MV-4-11 (cell line): ENCODE measurements at places on chromosomes 16 and 17.
A peak's percentile ranks its signal among the peaks of the same experiment; 100 is the strongest.

GRCh38 chr16:10862438-10862837 is 14.6 kb upstream of the CIITA start:
- DNase-seq, result peak; percentile 92

DNA sequence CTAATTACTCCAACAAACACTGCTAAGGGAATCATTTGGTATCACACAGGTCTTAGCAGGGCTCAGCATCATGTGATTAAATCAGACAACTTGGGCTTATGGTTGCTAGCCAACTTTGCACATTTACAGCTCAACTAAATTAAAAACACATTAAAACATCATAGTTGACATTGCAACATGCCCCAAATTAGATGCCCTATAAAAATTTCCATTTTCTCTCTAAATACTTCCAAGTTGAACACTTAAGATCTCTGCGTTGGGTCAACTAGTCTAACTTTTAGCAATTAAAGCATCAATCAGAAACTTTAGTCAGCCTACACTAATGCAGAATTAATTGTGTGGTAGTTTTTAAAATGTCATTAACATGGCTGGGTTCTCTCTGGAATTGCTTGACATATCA is 12.1 kb downstream of the DNAJC7 start:
- DNase-seq, result no peak

DNA sequence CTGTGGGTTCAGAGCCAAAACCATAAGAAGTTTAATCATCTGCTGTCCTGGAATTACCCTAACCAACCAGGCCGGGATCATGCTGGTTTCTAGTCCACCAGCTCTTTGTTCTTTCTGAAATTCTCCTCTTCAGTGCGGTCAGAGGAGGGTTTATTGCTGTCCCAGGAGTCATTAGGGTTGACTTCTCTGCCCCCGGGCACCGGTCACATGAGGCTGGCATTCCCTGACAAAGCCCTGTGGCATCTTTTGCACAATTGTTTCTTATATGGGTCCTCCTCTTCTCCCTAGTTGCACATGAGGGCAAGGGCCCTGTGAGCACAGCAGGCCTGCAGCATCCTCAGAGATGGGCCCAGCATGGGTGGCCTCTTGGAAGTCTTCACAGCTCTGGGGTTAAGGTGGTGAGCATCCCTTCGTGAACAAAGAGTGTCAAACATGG is 243.9 kb downstream of the IRF8 start:
- DNase-seq, result no peak

GRCh38 chr16:23432176-23433128 is 20.5 kb downstream of the COG7 start:
- no peak for DNase-seq

DNA sequence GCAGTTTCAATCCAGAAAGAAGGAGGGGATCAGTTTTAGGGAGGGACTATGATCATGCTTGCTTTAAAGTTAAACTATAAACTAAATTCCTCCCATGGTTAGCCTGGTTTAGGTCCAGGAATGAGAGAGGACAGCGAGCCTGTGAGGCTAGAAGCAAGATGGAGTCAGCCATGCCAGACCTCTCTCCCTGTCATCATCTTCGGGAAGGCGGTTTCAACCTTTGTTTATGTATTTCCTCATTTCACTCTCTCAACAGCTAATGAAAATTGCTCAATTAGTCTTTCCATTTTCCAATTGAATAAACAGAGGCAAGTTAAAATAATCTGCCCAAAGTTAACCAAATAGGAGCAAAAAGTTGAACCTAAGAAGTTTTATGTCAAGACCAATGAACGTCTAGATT is 201.5 kb downstream of the KCNJ2 start:
- DNase-seq, result no peak

- DNase-seq, result no peak
Observed at GRCh38 chr17:65456368-65457151, 104.9 kb downstream of the AXIN2 start.

DNA sequence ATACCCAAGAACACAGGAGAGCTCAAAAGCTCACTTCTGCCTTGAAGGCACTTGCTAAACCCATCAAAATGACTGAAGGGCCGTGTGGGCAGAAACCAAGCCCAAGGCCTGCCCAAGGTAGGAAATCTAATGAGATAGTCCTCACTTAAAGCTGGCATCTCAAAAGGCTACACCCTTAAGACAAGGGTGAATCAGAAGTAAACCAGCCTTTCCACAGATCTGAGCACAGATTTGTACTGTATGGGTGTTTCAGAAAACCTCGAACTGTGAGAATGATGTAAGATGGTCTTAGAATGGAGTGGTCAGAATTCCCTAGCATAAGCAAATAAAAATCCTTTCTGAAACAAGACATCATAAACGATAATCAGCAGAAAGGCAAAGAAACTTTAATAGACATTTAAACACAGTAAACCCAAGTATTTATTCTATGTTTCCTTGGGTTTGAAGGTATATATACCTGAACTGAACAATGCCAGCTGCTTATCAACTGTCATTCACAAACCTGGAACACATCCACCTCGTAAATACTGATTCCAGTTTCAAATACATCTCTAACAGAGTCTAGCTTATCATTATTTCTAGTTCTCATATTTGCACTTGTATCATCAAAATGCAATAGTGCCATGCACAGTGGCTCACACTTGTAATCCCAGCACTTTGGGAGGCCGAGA is 37.8 kb downstream of the GLG1 start:
- no peak for DNase-seq

DNA sequence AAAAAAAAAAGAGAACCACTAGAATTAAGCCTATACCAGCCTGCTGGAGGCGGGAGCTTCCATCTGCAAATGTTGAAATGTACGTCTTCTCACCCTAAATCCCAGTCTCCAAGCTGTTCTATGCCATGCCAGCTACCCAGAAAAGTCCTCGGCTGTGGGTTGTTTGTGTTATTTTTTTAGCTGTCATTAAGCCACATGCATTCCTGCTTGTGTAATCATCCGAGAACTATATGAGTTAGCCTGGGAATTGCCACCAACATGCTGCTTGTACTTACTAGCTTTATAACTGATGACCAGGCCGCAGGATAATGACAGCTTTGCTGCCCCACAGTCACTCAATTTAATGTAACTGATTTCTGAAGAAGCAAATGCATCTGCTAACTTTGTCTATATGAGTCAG is 313.9 kb upstream of the SALL1 start:
- peak; percentile 20 for DNase-seq

GRCh38 chr16:49121636-49122035 is 160.0 kb downstream of the CBLN1 start:
- DNase-seq, result no peak

DNA sequence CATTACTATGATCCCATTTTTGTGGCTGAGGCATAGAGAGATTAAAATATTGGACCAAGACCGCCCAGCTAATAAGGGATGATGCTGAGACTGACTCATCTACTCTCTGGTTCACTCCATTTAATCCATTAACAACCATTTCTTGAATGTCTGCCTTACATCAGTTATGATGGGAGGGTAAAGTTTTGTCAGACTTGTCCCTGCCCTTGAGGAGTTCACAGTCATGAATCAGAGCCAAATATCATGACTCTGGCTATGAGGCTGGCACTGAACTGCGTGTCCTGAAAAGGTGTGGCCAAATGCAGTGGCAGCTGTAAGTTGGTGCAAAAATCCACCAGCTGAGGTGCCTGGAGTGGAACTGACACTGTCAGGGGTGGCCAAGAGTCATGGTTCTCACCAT is 35.0 kb upstream of the MAF start:
- DNase-seq, result no peak

DNA sequence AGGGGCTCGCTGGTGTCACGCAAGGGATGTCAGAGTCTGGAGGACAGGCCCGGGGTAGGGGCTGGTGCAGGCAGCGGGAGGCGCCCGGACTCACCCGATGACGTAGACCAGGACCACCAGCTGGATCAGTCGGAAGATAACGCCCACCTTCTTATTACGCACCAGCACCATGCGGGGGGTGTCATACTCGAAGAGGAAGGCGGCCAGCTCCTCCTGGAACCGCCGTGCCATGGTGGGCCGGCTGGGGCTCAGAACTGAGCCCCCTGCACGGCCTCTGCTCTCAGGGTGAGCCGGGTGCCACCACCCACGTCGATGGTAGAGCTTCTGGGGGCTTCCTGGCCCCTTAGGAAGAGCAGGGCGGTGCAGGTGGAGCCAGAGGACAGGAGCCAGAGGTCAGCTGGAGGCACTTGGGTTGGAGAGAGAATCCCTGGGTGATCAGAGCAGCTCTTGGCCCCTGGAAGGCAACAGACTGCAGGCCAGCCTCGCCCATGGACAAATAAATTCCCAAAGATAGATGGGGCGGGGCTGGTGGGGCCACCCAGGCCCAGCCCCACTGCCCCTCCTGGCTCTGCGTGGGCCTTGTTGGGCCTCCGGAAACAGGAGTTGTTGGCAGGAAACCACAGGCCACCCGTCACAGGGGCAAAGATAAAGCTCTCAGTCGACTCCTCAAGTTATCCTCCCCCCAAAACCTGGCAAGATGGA is at the start of gene P2RX1:
TSS of gene P2RX1 (minus strand) at position 471 of the 702 bp plus-strand sequence. CDS start at position 231, 240 bp downstream.
- peak; percentile 95 for DNase-seq

DNA sequence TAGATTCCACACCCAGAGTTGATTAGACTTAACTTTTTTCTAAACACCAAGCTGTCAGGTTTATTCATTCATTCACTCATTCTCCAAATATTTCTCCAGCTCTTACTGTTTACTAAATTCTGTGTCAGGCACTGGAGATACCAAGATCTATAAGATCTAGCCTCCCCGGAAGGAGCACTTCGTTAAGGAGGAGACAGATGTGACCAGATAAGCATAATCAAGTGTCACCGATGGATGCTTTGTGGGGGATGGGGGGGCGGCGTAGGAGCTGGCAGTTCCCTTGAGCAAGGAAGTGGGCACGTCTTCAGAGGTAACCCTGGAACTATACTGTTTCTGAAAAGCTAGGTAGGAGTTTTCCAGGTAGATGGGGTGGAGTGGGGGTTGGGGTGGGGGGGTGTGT is 3.8 kb upstream of the RPL26 start:
- no peak for DNase-seq

GRCh38 chr17:8125154-8125946 is 1.4 kb upstream of the HES7 start:
- peak; percentile 67 for DNase-seq

DNA sequence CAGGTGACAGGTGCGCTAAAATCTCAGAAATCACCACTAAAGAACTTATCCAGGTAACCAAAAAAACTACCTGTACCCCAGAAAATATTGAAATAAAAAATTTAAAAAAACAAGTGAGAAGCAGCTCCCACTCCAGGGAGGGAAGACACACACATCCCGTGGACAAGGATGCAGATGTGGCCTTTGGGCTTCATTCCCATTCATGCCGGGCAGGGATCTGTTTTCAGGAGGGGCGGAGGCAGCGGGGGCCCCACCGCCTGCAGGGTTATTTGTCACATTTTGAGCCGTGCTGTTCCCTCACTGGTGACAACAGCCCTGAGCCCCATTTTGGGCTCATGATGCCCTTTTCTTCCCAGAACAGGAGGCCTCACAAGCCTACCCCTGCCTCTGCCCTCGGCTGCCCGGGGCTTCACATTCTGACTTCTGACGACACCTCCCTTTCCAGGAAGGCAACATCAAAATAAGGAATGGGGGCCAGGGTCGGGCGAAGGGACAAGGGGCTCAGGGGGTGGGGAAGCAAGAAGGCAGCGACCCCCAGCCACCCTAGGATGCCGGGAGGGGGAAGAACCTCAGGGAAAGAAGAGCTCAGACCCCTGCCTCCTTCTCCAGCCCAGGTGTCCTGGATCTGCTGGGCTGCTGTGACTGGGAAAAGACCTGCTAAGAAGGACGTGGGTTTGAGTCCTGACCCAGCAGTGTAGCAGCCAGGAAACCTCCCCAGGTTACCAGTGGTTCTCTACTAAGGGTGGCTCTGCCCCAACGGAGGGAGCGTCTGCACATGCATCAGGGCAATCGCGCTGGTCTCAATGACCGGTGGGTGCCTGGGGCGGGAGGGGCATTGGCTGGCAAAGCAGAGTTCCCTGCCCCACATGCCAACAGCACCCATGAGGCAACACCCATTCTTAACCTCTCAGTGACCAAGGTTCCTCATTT is 2.3 kb upstream of the CD79B start:
- DNase-seq, result peak; percentile 40

GRCh38 chr17:45246861-45247428 is 14.9 kb downstream of the SPATA32 start:
- DNase-seq, result peak; percentile 37
